Midbrain (tissue), 1 donor: ENCODE measurements at places on chromosomes 16 and 17.

DNA sequence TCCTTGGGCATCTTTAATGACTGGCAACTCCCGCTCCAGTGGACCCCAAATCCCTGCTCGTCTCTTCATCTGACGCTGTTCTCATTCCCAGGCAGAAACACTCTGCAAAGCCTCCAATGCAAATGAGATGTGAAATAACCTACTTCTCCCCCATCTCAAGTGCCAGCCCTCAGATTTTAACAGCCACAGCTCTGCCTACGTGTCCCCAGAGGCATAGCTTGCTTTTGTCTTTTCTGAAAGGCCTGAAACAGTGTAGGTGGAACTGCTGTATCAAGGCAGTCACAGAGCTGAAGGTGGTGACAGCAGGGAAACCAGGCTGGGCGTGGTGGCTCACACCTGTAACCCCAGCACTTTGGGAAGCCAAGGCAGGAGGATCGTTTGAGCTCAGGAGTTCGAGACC lies 14.7 kb downstream of the RPH3AL start:
- no peak for DNase-seq

DNA sequence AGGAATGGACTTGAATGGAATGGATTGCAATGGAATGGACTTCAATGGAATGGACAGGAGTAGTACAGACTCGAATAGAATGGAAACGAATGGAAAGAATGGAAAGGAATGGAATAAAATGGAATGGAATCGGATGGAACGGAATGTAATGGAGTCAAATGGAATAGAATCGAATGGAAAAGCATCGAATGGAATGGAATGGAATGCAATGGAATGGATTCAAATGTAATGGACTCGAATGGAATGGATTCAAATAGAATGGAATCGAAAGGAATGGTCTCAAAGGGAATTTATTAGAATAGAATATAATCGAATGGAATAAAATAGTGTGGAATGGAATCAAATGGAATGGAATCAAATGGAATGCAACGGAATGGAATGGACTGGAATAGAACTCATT lies 484.9 kb upstream of the WSB1 start:
- no peak for DNase-seq

- no peak for DNase-seq
Measured at GRCh38 chr17:20994779-20995149, 48.0 kb downstream of the USP22 start.

GRCh38 chr16:4588386-4588785 lies 26.3 kb downstream of the UBALD1 start:
- DNase-seq, result no peak

- DNase-seq, result peak; percentile 78
Measured at GRCh38 chr17:30344283-30345088, 10.6 kb upstream of the TMIGD1 start.

GRCh38 chr17:45223539-45224528 lies 2.1 kb downstream of the FMNL1 start:
- DNase-seq, result no peak

DNA sequence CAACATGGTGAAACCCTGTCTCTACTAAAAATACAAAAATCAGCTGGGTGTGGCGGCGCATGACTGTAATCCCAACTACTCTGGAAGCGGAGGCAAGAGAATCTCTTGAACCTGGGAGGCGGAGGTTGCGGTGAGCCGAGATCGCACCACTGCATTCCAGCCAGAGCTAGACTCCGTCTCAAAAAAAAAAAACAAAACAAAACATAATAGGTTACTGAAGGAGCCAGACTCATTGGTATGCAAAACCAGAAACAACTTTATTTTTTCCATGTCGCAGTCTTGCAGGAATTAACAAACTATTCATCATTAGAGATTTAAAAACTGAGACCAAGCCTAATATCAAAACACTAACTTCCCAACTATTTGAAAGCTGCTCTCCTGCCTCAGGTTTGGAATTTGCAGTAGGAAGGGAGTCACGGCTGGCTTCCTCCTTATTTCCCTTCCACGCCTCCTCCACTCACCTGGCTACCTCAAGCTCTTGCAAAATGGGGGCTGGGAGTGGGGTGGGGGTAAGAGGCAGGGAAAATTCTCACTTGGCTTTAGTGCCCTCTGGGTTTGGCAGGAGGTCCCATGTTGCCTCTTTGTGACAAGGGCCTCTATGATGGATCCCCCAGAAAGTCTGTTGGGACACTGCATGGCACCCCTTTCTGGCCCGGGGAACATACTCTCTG lies 34.1 kb upstream of the MYH10 start:
- no peak for DNase-seq

DNA sequence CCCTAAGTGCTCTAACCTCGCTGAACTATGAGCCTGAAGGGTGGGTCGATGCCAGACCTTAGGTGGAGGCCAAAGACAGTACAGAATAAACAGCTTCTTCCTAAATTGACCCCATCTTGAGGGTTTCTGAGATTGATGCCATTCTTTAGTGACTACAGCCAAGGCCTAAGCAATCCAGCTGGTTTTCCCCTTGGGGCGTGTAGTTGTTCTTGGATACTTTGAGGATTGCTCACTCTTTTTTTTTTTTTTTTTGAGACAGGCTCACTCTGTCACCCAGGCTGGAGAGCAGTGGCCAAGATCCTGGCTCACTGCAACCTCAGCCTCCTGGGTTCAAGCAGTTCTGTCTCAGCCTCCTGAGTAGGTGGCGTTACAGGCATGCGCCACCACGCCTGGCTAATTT lies 2.0 kb downstream of the OVCA2 start:
- DNase-seq, result no peak

GRCh38 chr16:29007730-29008593 lies 23.1 kb downstream of the LAT start:
- no peak for DNase-seq

GRCh38 chr17:82058230-82058854 lies 6.6 kb downstream of the GPS1 start:
- DNase-seq, result no peak

DNA sequence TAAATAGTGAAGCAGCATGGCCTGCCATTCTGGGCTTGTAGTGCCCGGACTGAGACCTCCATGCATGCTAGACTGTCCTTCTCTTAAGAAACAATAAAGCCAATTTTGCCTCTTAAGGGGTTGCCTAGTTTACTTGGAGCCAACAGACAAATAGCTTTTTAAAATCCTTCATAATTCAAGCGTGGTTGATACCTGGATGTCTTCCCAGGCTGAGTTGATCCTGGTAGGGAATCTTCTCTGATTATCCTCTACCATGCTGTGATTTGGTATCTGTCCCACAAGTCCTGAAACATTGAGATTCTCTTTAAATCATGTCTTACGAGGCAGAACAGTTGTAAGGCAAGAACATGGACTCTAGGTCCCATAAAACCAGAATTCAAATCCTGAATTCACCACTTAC lies 359.6 kb upstream of the CCL2 start:
- no peak for DNase-seq

DNA sequence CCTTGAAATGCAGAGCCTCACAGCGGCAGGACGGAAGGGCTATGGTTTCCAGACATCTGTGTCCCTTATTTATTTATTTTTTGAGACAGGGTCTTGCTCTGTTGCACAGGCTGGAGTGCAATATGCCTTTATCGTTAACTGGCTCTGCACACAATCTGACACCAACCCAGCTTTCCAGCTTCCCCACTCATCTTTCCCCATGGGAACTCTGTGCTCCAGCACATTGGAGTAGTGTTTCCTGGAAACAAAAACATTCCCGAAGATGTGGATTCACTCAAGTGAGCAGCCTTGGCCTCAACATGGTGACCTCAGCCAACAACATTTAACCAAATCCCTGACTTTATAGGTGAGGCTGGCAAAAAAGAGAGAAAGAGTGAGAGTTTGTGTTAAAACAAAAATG lies 307.1 kb downstream of the TMEM114 start:
- no peak for DNase-seq

DNA sequence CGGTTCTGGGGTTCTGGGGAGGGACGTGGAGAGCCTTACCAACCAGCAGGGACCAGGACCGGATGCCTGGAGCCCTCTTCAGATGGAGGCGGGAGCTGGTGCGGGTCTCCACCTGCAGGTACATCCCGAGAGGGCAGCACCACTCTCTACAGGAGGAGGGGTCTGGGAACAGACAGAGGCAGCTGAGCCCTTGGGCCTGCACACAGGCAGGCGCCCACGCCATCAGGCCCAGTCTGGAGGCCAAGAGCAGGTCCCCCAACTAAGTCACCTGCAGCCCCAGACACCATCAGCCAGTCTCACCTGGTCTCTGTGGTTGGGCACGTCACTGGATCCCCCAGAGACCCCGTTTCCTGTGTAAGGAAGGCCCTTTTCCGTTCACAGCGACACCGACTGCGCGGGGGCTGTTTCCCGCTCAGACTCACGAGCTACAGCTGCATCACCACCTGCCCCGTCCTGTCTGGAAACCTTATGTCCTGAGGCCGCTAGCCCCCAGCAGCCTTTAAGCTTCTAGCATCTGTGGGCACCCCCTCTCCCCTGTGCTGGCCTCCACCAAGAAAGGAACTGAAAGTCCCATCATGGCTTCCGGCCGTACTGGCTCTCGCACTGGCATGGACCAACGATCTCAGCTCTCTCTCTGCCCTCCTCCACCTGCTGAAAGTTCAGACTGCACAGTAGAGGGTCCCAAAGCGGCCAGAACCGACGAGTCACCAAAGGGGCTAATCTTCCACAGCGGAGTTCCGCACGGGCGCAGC lies 1.2 kb downstream of the CYBC1 start:
- no peak for DNase-seq

DNA sequence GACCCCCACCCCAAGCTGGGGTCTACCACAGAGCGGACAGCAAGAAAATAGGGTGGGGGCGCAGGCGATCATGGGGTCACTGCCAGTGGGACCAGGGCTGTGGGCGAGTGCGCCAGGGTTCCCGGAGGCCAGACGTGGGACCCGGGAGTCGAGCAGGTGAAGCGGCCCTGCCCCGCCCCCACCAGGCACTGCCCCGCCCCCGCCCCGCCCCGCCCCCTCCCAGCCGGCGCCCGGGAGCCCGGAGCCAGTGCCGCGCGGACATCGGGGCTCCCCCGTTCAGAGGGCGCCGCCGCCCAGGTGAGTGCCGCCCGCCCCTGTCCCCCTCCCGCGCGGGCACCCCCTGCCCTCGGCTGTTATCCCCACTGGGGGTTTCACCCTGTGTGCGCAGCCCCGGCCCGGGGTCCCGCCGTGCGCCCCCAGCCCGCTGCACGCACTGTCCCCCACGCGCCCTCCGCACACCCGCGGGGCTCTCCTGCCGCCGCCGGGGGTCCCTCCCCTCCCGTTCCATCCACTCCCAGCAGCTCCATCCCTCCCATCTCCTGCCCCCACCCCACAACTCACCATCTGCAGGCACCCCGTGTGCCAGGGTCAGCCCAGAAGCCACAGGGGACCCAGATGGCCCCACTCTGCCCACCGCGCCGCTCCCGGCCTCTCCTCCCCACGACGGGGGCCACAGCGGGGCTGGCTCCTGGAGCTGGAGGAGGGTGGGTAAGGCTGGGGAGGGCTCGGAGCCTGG lies at the start of gene SSTR5:
Gene SSTR5, plus strand, starts transcription at position 222 of the 736 bp plus-strand sequence. CDS start 6,122 bp downstream, outside the sequence.
- DNase-seq, result no peak

DNA sequence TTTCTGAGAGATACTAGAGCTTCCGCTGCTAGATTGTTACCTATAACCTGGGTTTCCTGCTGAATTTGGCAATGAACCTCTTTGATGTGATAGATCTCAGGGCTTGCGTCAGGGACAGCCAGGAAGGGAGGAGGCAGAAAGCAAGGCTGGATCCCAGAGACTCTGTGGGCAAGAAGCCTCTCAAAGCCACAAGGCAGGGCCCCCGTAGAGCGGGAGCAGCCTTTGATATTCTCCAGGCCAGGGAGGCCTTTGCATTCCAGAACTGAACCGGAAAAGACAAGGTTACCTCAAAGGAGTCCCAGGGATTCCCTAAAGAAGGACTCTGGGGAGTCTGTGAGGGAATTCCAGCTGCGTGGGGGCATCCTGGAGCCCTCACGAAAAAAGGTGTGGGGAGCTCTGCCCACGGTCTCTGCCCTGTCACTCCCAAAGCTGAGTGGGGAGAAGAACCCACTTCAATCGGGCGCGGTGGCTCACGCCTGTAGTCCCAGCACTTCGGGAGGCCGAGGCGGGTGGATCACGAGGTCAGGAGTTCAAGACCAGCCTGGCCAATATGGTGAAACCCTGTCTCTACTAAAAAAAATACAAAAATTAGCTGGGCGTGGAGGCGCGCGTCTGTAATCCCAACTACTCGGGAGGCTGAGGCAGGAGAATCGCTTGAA lies 14.3 kb upstream of the SCIMP start:
- DNase-seq, result no peak

DNA sequence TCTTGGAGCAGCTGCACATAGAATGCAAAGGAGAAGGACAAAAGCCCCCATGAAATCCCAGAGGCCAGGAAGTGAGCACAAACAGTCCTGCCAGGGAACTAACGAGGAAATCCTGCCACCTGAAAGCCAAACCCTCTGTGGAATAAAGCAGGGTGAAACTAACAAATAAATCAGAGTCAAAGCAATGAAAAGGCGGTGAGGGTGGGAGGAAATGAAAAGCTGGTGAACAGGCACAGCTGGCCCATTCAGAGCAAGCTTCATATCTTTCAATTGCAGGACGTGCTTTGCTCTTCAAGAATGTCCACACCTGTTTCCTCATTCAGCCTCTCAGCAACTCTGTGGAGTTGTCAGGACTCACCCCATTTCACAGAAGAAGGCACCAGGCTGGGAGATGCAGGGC lies 108.1 kb downstream of the ABCC12 start:
- DNase-seq, result no peak
